ENCODE measurements at places on chromosomes 7 and 10.

DNA sequence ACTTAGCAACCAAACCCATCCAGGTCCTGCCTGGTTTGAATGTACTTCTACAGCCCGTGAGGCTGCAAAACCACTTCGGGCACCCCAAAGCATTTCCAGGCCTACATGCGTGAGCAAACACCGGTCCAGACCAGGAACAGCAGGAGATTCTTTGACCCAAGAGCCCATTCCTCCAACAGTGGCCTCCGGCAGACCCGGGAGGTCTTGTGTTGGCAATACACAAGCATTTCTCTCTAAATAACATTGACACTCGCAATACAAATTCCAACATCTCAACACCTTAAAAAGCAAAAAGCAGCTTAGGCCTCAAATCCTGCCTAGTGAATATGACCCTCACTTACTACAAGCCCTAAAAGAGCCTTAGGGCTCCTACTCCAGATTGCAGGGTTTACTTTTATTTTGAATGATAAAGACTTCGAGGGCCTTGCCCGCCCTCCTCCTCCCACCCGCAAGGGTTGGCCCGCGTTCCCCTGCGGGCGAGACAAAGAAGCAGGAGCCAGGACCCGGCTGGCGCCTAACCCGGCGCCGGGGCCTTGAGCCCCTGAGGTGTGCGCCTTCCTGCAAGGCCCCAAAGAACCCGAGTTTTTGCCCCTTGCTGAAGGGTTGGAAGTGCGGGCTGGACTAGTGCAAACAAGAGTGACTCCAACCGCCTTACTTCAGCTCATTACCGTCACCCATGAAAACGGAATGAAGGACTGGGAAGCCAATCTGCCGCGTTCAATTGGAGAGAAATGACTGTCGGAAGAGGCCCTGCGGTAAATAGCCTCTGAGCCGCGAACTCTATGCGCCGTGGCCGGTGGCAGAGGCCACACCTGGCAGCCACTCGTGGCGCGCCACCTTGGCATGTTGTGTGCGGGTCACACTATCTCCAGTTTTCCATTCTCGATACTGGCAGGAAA is 3.4 kb upstream of the DLX6 start:
- DNase-seq: no peak

- DNase-seq: no peak
These were observed 139.9 kb upstream of the ZNF438 start for GRCh38 chr10:31171402-31172083.

DNA sequence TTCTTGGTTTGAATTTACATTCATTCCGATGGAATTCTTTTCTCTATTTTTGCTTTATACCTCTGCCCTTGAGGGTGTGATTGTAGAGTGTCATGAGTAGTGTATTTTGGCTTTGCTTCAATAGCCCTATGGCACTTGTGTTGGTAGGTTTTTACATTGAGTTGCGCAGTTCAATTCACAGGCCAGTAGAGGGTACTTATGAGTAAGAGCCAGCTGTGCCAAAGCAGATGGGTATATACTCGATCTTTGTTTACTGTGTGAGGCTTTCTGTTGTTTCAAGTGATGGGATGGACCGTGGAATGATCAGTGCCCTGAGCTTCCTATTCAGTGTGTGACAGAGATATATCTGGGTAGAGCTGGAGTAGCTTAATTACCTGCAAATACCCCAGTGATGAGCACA is 4.3 kb upstream of the AKR1C3 start:
- DNase-seq: no peak

- DNase-seq: no peak
These were observed 795.3 kb upstream of the CELF2 start for GRCh38 chr10:10222304-10222841.

DNA sequence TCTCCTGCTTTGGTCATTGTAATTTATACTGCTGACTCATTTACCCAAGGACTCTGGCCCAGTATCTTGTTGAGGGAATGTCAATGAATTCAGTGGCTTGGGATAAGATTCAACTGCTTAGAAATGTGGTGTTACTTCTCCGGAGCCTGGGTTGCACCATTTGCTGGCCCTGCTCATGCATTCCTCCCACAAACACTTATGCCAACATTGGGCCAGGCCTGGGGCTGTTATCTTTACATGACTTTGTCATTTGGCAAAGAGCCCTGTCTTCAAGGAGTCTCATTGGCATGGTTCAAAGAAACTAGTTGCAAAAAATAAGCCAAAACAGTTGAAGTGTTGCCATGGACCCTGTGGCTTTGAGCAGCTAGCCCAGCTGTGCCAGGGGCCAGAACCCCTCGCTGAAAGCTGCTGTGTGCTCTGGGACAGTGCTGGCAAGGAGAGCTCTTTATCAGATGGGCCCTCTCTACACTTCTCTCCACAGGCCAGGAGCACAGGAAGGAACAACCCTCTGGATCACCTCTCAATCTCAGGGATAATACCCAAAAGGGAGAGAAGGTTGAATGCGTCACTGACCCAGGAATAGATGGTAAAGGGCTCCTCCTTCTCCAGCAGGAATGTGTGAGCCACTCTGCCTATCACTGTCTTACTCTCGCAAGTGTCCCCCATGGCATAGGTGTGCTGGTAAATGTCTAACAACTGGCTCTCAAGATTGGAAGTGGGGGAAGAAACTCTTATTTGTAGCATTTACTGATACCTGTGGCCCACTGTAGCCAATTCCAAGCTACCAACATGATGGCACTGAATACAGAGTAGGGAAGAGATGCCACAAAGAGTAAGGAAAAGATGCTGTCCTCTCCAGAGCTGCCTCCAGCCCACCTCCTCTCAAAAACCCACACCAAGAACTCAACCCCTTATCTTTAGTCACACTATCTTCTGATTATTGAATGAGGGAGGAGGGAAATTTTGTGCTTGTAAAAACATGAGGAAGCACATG is 23.5 kb upstream of the PDE1C start:
- DNase-seq: no peak

DNA sequence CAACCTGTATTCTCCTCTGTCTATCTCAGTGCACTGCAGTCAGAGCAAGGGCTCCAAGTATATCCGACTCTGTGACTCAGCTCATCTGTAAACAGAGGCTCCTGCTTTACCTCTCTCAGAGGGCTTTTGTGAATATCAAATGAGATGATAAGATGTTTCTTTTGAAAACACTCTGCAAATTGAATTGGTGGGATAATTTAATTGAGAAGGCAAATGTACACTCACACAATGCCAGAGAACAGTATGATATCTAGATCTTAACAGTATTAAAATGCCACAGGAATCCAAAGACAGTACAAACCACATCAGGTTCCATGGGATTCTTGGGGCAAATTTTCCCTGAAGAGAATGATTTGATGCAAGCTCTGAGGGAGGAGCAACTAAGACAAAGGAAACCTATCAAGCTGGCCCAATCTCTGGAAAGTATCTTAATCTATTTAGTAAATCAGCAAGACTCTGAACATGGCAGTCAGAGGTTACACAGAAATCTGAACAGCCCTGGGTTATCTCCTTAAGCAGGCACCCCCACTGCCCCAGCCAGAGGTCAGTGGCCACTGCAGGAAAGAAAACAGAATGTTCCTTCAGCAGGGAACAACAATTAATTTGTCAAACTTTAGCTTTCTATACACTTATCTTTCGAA is 45.9 kb downstream of the DOCK4 start:
- DNase-seq: no peak

- DNase-seq: no peak
These were observed 88.6 kb downstream of the SPAG6 start for GRCh38 chr10:22433875-22434274.

DNA sequence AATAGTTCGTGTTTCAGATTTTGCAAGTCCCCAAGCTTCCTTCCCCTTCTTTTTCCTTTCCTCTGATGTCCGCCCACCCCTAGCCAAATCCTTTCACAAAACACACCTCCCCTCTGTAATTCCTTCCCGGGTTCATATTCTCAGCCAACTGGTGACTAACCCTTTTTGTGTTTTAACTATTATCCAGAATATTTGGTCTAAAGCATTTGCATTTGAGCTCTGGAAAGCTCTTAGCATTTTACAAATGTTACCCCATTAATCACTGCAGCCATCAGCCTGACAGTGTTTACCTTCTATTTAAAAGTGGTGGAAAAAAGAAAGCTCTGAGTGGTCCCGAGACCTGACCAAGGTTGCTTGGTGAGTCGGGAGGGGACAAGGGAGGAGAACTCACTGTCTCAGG is 139.0 kb downstream of the CREB5 start:
- no peak for DNase-seq

DNA sequence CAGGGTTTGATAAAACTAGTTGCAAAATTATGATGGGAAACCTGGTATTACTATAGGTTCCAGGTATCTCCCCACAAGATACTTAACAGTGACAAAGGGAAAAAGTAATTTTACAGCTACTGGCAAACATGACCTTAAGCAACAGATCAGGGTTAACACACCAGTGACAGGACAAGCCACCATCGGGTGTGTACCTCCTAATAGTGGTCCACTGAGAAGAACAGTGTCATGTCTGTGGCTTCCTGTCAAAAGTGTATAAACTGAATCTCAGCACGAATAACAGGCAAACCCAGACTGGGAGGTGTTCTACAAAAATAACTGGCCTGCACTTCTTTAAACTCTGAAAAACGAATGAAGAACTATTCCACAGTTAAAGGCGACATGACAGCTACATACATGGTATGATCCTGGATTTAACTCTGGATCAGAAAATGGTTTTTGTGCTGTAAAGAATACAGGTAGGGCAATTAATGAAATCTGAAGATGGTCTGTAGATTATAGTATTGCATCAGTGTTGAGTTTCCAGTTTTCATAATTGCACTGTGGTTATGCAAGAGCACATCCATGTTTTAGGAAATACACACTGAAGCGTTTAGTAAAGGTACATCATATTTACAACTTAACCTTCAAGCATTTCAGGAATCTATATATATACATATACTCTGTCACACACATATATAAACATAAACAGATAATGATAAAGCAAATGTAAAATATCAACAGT is 32.0 kb upstream of the ARMS2 start:
- DNase-seq: peak; percentile 42

- no peak for DNase-seq
These were observed 9.6 kb upstream of the PNLIPRP2 start for GRCh38 chr10:116611153-116611545.

DNA sequence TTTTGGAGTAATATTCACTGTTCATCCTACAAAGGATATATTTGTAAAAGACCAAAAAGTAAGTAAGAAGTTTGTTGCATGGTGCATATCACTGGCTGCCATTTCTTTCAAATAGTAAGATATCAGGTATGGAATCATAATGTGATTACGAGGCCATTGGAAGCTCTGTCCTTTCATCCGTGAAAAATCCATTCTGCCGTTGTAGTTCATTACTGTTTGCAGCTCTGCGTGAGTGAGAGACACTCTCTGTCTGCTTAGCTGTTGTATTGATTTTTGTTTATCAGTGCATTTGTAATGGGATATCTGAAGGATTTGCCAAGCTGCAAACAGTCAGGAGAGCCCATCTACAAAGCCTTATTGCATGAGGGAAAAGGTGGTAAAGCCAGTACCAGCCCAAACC is 44.1 kb upstream of the SLC39A12 start:
- DNase-seq: no peak

DNA sequence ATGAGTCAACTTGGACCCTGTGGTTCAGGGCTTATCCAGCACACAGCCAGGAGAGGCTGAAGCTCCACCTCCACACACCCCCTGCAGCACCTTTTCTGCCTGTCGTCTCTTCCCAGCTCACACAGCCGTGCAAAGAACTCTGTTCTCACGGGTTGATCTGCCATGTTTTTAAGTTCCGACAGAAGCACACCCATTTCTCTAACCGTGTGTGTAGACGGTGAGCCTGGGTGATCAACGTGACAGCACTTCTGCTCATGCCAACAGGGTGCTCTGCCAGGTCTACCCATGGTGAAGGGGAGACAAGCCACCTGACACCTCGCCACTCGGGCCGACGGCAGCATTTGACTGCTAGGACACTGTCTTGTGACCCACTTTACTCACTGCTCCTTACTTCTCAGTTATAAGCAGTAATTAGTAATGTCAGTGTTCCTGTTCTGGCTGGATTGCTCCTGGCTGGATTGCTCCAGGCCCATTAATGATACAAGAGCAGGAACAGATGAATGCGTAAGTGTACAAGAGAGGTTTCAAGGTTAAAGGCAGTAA is 90.5 kb downstream of the RNF216 start:
- peak; percentile 39 for DNase-seq

DNA sequence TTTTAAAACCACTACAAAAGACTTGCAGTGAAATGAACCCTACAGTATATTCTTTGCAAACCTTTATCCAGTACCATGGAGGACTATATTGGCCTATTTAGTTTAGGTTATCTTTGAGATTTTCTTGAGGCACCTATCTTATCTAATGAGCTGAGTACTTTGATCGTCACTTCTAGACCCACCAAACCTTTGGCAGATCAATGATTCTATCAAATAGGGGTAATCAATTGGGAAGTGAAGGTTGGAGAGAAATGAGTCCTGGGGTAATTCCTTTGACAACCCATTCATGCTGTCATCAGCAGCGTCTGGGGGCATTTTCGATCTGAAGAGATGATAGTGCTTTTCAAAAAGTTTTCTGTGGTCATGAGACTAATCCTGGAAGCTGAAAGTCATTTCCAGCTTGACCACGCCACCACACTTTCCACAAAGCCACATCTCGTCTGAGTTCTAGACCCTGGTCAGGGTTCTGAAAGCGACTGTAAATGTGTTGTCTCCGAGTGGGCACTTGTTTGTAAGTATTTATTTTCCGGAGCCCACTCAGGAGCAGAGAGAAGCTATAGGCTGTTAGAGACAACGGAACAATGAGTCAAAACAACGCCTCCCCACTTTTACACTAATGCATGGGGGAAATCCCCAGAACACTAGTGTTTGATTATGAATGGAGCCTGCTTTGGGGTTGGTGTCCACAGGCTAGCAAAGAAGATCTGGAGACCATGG is 4.8 kb downstream of the EGR2 start:
- peak; percentile 91 for DNase-seq

DNA sequence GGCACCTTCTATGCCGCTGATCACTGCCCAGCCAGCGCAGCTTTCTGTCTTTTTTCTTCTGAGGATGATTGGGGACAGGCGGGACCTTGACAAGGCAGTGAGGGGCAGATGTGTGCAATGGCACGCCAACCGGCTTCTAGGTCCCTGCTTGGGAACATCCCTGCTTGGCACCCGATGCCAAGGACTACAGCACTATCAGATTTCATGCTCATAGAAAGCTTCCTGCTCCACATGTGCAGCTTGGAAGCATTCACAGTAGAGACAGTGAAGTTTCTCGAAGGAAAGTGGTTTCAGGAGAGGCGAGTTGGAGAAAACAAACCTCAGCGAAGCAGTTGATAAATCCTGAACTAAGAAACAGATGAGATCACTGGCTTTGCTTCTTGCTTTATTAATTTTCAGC is 267.5 kb upstream of the HABP2 start:
- DNase-seq: no peak

- DNase-seq: no peak
These were observed 143.3 kb downstream of the HDAC9 start for GRCh38 chr7:18638594-18639452.

- DNase-seq: no peak
These were observed 9.9 kb downstream of the FAM204A start for GRCh38 chr10:118332236-118332635.

GRCh38 chr10:116043861-116044260 is 229.1 kb downstream of the GFRA1 start:
- no peak for DNase-seq

GRCh38 chr7:157014635-157015555 is 4.4 kb upstream of the MNX1 start:
- DNase-seq: no peak

GRCh38 chr7:156781972-156782371 is 111.0 kb downstream of the LMBR1 start:
- no peak for DNase-seq

All from activated naive CD4-positive, alpha-beta T cell treated with anti-CD3 and anti-CD28 coated beads for 36 hours (primary cell).